Stimulated activated CD4-positive, alpha-beta T cell treated with anti-CD3 and anti-CD28 coated beads, Interleukin-12 subunit alpha, Interleukin-12 subunit beta, amount 100 ng/mL, for 48 hours (primary cell): ENCODE measurements at places on chromosomes 3 and 15.

GRCh38 chr15:76994496-76994895 is 430 bp upstream of the PSTPIP1 start:
- DNase-seq, result no peak

DNA sequence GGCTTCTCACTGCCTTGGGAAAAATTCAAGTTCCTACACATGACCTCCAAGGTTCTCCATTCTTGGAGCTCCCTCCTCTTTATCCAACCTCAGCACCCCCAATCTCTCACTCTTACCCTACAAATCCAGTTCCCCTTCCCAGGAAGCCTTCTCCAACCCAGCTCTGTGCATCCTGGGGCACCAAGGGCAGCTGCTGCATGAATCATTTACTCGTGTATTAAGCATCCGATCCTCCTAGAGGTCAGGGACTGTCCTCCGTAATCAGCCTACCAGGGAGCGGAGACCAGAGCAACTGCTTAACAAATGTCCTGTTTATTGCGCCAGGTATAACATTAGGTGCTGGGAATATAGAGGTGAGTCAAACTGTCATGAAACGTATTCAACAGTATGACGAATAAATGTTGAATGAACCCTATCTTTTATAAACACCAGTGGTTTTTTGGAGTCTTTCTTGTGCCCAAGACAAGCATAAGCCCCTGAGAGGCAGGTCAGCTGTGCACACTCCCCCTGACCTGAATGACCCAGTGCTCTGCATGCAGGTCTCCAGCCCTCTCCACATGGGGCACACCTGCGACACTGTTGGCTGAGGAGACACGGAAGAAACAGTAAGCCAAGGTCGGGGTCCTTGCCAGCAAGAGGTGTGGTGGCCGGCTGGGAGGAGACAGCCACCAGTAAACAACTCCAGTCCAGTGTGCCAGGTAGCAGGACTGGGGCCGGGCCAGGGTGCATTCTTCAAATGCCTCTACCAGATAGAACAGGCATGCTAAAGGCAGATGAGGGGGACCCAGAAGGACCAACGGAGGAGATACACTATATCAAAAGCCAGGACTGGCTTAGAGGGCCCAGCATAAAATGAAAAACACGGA is 27.6 kb downstream of the ANP32A start:
- no peak for DNase-seq

- DNase-seq, result no peak
These were observed 60.6 kb downstream of the TCF12 start for GRCh38 chr15:56978898-56979662.

DNA sequence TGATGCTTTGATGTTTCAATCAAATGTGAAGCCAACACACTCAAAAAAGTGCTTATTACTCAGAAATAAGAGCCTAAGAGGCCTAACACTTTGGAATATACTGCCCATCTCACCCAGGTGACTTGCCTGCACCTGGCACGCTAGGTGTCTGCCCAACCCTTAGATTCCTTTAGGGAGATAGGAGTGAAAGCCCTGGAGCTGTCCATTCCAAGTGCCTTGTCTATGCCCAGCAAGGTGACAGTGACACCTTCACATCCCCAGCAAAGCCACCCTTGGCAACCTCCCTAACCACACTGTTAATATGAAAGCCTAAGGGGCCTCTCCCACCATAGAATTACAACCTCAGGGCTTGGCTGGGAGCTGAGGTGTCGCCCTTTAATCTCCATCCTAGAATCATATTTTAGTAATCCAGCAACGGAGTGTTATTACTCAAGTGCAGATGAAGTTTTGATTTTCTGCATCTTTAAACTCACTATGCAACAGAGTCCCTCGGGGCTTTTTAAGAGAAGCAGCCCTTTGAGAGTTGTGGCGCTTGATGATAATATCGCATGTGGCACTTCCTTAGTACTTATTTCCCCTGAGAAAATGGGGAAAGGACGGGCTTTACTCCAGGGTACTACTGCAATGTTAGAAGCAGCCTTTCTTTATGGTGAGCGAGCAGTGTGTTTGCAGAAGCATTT is 24.8 kb downstream of the ATP10A start:
- DNase-seq, result no peak

DNA sequence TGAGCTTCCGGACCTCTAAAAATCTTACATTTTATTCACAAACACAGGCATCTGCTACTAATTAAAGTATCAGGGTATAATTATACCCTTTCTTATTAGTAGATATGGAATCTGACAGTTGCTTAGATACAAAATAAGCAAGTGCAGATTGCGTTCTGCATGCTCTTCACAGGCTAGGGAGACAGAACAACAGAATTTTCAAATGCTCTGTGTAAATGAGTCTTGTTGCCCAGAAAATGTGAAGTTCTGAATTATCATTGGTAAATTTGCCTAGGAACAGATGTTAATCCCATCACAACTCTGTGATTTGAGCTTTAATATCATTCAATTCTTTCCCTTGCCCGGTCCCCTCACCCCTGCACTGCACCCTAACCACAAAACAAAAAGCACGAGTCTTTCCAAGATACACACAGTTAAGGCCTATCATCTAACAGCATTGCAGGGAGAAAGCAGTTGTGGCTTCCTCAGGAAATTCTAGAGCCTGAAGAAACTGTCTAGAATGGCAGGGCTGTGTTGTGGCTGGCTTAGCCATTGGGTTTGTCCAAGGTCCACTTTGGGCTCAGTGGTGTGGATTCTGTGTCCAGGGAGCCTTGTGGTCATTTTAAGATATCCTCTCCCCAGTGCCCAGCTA is 119.8 kb downstream of the PDCD6IP start:
- no peak for DNase-seq

- DNase-seq, result no peak
These were observed 2.4 kb upstream of the SLC12A6 start for GRCh38 chr15:34339946-34340345.

GRCh38 chr3:109269577-109270275 is 46.6 kb downstream of the DPPA2 start:
- DNase-seq, result no peak

GRCh38 chr3:157793745-157794144 is 290.5 kb upstream of the VEPH1 start:
- DNase-seq, result no peak

GRCh38 chr3:156433910-156434309 is 121.0 kb downstream of the SSR3 start:
- no peak for DNase-seq

DNA sequence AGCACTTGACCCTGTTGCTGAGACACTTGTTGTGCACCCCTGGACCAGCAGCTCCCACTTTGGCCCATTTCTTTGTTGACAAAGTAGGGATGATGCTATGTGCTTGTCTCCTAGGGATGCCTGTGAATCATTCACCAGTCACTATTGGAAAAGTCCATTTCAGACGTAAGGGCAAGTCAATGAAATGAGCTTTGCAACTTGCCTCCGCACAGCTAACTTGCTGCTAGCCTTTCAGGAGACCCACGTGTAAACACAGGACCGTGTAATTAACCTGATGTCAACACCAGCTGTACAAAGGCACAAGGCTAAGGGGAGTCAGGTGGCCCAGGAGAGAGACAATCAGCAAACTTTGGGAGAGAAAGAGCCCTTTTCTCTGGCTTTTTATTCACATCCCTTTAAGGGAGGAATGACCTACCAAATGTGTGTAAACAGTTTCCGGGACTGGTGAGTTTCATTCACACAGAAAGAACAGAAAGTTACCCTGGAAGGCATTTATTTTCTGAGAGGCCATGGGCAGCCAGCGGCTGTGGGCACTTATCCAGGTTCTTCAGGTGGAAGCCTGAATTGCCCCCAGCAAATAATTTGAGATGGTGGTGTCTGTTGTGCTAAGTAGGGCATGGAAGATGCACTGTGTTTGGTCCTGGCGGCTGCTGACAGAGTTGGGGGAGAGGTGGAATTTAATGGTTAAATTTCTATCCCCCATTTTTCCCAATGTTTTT is 54.0 kb downstream of the TIPARP start:
- DNase-seq, result no peak

- DNase-seq, result no peak
These were observed 14.3 kb downstream of the ANKRD28 start for GRCh38 chr3:15783361-15783969.

DNA sequence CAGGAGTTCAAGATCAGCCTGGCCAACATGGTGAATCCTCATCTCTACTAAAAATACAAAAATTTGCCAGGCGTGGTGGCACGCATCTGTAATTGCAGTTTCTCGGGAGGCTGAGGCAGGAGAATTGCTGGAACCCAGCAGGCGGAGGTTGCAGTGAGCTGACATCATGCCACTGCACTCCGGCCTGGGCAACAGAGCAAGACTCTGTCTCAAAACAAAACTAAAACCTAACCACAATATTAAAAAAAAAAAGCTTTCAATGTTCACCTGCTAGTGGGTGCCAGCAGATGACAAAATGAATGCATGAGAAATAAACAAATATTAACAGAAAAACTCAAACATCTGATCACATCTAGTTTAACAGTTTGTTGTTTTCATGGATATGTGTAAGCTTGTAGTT is 9.0 kb downstream of the SLC24A1 start:
- no peak for DNase-seq

GRCh38 chr3:25849641-25850385 is 59.9 kb downstream of the OXSM start:
- DNase-seq, result no peak

- no peak for DNase-seq
These were observed 2.5 kb upstream of the SLC38A3 start for GRCh38 chr3:50202353-50203112.
